Chondrocyte (in vitro differentiated cells): ENCODE measurements at places on chromosomes 13 and 19. TPM values are rescaled to one million over a fixed set of nuclear protein-coding genes. Genes with fewer than 3 reads are reported as not detected.

Gene FOXO1
- total RNA-seq, result 8.9 to 17.7 TPM (median 9.7 TPM) in 3 replicates

Gene SCGB2B2
- 0.44 to 0.56 TPM (median 0.47 TPM) in 3 replicates for total RNA-seq

Gene BRME1
- total RNA-seq, result 2.9 to 3.5 TPM (median 3.0 TPM) in 3 replicates

Gene PTH2
- not detected in 3 replicates for total RNA-seq

Gene SERPINE3
- total RNA-seq, result not detected in 3 replicates

Gene LILRB2
- not detected in 3 replicates for total RNA-seq

Gene ELAVL3
- 0.07 TPM in 1 of 3 replicates, not detected in the others for total RNA-seq

Gene ZNF772
- total RNA-seq, result 6.0 to 12.8 TPM (median 7.0 TPM) in 3 replicates

Gene ZNF28
- 13.9 to 17.4 TPM (median 16.7 TPM) in 3 replicates for total RNA-seq

Gene AXL
- 151 to 218 TPM (median 214 TPM) in 3 replicates for total RNA-seq

Gene ABHD13
- 6.5 to 8.1 TPM (median 7.1 TPM) in 3 replicates for total RNA-seq

Gene CFAP97D2
- not detected in 3 replicates for total RNA-seq

Gene TUBA3C
- total RNA-seq, result not detected in 3 replicates

Gene TMPRSS9
- total RNA-seq, result 0.15 to 0.26 TPM in 2 of 3 replicates, not detected in the other

Gene ZNF559
- 9.9 to 16.6 TPM (median 10.8 TPM) in 3 replicates for total RNA-seq

Gene ZNF442
- 2.6 to 3.4 TPM (median 3.3 TPM) in 3 replicates for total RNA-seq
